Esophagus squamous epithelium (tissue), 5 donors: ENCODE measurements at places on chromosomes 11 and 22.

- DNase-seq = no peak
Observed at GRCh38 chr11:123409456-123410217, 20.4 kb upstream of the GRAMD1B start.

GRCh38 chr11:78605296-78605695 is 30.6 kb upstream of the NARS2 start:
- DNase-seq = no peak

- DNase-seq = no peak
Observed at GRCh38 chr11:122727101-122727929, 71.8 kb downstream of the UBASH3B start.

DNA sequence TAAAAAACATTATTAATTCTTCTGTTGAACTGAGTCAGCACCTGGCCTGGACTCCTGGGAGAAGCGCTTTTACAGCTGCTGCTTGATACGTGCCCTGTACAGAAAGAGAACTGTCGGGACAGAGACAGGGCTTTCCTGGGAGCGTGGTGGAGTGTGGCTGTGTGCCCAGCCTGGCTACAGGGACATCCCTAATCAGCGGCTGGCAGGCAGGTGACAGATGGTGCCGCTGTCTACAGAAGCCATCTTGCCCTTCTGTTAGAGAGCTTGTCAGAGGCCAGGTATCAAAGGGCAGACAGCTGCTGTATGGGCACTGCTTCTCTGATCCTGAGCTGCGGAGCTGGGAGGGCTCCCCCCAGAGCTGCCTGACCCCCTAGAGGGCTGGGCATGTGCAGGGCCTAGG is 361.8 kb downstream of the TENM4 start:
- DNase-seq = no peak

DNA sequence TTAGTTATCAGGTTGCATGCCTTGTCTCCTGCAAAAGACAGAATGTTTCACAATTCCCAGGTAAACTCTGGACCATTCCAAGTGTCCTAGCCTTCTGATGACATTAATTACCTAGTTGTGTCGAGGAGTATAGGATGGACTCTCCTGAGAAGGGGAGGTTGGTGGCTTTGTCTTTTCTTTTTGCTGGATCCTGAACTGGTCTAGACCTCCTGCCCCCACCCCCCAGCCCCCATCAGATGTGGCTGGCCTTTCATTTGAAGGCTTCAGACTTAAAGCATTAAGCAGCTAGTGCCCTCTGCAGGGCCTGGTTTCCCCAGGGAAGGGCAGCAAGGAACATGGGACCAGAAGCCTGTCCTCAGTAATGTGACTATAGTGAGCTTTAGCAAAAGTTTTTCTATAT is 9.7 kb downstream of the MCAM start:
- DNase-seq = no peak

DNA sequence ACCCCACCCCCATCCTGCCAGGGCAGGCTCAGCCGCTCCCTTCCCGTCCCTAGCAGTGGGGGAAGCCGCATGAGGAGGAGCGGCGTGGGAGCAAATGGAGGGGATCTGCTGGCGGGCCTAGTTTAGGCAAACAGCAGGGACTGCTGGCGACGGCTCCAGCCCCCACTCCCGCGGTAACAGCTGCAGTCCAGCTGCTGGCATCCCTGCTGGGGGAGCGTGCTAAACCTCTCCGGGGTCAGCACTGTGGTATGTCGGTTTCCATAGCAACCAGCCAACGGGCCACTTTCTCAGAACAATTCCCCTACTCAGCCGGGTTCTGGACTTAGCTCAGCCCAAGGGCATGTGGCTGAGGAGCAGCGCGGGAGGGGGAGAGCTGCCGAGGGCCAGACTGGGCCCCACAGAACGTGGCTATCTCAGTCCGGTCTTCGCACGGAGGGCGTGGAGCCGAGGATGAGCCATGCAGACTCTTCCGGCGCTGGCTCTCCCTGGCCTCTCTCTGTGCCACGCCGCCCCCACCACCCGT is 98.8 kb downstream of the PKNOX2 start:
- DNase-seq = no peak

DNA sequence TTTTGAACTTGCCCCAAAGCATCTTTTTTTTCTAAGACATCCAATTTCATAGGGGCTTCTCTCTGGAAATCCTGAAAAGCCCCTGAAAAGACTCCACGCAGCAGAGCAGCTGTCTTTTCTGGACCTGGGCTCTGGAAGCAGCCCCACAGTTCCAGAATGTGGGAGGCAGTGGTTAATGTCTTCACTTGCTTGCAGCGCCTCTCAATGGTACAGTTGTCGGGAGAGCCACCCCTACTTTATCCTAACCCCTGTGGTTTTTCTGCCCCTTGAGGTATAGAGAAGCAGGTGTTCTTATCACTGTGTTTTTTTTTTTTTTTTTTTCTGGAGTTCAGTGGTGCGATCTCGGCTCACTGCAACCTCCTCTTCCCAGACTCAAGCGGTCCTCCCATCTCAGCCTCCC is 83.4 kb upstream of the SORL1-AS1 start:
- DNase-seq = no peak

DNA sequence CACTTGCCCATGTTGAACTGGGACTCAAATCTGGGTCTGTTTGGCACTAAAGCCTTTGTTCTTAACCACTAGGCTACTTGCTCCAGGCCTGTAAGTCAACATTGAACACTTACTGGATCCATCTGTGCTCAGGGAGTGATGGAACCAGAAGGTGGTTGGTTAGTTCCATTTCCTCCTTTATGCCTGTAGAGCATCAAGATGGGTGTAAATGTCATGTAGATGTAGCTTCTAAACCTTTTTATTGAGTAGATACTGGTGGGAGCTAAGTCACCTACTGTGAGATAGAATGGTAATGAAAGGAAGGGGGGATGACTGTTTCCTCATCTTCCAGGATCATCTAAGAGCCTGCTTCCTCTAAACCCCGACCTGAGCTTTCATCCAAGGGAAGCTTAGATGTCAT is 38.6 kb upstream of the ALKBH3 start:
- DNase-seq = no peak

DNA sequence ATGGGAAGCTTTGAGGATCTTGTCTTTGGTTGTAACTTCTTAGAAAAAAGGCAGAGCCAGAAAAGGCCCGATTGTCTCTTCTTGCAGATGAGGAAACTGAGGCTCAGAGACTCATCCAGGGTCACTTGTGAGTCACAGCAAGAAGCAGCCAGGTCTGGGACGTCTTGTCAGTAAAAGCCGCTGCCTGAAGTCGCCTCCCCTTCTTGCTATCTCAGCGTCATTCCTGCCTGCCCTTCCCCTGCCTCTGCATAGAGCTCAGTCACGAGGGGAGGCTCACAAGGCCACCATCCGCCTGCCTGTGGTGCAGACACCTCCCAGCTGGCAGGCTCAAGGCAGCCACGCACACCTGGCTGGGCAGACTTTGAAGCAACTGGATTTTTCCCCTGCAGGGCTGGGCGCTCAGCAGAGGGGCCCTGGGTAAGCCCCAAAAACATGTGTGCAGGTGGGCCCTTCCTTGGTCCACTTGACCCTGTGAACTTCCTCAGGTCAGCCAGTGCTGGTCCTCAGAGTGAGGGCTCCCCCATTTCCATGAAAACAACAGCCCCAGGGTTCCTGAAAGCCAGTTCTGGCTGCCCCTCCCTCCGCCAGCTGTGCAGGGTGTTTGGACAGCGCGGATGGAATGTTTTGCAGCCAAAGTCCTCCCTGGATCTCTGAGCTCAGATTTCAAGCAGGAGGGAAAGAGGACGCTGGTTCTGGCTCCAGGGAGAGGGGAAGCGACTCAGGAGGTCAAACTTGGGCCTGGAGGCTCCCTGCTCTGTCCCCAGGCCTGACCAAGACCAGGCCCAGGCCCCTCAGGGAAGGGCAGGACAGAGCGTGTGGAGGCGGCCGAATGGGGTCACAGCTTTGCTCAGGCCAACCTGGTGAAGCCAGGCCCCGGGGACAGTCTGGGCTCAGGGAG is 6.0 kb upstream of the RAB3IL1 start:
- no peak for DNase-seq

DNA sequence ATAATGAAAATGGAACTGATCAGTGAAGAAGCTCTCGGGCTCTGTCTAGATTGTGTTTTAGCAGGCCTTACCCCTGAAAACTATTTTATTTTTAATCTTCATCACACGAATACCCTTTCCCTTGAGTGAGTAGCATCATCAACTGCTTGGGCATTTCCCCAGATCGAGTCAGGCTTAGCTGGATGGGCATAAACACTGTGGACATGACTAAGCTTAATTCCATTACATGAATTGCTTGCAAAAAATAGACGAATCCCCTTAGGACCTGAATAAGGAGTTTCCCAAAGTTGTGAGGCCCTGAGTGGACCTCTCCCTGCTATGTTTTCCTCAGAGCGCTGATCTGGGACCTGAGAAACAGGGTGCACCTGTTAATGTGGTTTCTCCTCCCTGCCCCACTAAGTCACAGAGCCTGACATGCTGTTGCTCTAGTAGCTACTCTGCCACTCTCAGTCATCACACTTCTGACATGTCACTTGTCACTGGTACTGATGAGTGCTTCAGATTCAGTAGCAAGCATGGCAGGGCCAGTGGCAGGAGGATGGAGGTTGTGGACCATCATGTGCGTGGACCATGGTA is 53.5 kb downstream of the ENDOD1 start:
- no peak for DNase-seq

- no peak for DNase-seq
Observed at GRCh38 chr22:39470451-39471291, 13.9 kb downstream of the MGAT3 start.
